ENCODE measurements at places on chromosomes 2 and 18.

DNA sequence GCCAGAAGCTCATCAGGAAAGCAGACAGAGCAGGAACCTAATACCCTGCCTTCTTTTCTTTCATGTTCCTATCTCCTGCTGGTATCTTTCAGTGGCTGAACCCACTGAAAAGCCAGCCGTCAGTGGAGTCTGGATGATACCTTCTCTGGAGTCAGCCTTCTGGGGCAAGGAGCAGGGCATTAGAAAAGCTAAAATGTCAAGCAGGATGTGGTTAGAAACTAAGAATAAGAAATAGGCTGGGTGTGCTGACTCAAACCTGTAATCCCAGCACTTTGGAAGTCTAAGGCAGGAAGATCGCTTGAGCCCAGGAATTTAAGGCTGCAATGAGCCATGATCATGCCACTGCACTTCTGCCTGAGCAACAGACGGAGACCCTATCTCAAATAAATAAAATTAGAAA is 642.0 kb upstream of the FSHR start:
- DNase-seq, result no peak

DNA sequence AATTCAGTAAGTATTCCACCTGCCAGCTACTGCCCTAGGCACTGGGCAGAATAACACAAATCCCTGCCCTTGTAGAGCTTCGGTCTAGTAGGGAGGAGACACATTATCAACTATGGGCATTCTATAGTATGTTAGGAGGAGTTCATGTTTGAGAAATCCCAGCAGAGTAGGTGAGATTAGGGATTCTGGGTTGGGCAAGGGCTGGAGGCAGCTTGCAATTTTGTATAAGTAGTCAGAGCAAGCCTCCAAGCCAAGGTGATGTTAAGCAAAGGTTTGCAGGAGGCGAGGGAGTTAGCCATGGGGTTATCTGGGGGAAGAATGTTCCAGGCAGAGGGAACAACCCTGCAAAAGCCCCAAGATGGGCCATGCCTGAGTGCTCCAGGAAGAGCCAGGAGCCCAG is 187.9 kb upstream of the HS6ST1 start:
- DNase-seq, result no peak

DNA sequence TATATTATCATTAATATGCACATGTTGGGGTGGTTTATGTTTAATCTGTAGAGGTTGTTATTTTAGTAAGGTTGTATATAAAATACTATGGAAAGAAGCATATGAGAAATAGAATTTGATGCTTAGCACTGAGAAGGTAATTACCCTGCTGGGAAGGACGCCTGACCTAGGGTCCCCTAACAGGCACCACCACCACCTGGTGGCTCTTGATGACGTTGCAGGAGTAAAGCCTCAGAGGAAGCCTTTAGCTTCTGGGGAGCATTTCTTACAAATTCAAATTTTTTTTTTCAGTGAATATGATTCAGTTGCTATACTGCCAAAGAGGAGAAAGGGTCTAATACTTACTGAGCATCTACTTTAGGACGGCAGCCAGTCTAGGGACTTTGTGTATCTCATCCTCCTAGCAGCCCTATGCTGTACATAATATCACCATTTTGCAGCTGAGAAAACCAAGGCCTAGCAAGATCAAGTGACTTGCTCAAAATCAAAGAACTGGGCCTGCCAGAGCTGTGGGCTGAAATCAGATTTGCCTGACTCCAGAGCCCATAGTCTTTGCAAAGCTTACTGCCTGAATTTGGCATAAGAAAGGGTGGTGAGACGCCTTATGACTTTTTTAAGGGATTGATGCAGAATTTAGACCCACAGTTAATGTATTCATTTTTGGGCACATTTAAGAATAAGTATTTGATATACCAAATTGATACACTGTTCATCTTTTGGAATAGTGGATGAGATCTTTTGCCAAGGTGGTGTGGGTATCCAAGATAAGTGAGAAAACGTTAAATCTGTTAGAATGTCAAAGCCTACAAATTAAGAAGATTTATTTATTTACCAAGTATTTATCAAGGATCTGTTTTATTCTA is 78.8 kb upstream of the GAREM1 start:
- DNase-seq, result peak; percentile 73

- DNase-seq, result no peak
Measured at GRCh38 chr2:232528746-232529460, 2.9 kb downstream of the CHRND start.

- DNase-seq, result peak; percentile 39
Measured at GRCh38 chr2:157271590-157272203, 14.2 kb downstream of the GALNT5 start.

DNA sequence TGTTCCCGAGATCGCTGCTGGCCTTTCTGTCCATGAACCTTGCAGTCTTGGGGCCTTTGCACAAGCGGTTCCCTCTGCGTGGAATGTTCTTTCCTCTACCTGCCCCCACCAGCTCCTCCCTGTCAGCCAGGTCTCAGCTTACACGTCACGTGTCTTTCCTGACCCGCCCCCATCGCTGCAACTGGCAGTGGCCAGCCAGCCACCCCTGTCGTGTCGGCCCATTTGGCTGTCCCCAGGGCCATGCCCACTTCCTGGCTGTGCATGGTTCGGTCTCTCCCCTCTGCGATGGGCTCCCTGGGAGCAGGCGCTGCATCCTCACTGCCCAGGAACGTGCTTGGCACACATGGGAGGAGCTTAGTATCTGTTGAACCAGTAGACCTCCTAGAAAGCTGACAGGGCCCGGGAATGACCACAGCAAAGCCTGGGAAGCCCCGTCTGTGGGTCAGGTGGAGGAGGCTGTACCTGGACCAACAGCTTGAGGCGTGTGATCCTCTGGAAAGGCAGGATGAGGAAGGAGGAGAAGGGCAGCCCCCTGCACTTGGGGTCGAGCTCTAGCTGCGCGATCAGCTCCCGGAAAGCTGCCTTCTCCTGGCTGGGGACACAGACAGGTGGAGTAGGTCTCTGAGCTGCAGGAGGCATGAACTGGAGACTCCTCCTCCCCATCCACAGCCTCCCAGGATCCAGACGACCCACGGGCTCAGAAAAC is 21.0 kb downstream of the SNORC start:
- no peak for DNase-seq

Measured in activated CD4-positive, alpha-beta T cell treated with anti-CD3 and anti-CD28 coated beads for 36 hours (primary cell).